ENCODE measurements at places on chromosomes 5 and 9.

DNA sequence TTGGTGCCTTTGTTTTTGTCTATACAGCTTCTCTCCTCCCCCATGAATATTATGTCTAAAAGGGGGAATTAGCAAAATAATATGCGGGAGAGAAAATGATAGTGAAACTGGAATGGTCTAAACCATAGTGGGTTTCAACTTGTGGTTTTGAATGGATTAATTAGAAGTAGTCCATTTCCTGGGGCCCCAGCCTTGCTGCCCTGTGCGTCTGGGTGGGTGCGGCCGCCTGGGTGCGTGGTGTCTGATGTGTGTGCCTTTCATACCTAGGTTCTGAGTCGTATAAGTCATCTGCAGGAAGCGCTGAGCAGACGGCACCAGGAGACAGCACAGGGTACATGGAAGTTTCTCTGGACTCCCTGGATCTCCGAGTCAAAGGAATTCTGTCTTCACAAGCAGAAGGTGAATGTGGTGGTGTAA lies 120.0 kb upstream of the CACNA1B start:
- DNase-seq, result no peak

GRCh38 chr5:72667708-72668107 lies 148.8 kb upstream of the TNPO1 start:
- DNase-seq, result no peak

- DNase-seq, result no peak
These were observed 89.0 kb downstream of the ERBIN start for GRCh38 chr5:66015196-66015960.

- no peak for DNase-seq
These were observed 126.7 kb downstream of the SLC25A46 start for GRCh38 chr5:110865400-110866094.

- no peak for DNase-seq
These were observed 5.8 kb downstream of the CCDC187 start for GRCh38 chr9:136297766-136298735.

GRCh38 chr9:126437268-126437666 lies 110.6 kb downstream of the MVB12B start:
- no peak for DNase-seq

DNA sequence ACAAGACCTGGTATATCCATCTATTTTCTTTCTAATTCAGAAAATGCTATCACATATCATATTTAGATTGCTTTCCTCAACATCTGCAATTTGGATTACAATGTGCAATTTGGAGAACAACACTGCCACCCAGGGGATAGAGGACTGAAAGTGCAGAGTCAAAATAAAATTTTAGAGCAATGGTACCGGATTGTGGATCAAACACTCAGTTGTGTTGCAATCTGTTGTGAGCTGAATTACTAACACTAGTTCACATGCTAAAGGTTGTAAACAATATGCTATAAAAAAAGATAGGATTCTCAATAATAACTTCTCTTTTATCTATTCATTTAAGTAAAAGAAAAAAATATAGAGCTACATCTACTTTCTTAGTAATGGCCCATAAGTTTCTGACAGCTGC lies 11.9 kb upstream of the SRFBP1 start:
- DNase-seq, result peak; percentile 10

DNA sequence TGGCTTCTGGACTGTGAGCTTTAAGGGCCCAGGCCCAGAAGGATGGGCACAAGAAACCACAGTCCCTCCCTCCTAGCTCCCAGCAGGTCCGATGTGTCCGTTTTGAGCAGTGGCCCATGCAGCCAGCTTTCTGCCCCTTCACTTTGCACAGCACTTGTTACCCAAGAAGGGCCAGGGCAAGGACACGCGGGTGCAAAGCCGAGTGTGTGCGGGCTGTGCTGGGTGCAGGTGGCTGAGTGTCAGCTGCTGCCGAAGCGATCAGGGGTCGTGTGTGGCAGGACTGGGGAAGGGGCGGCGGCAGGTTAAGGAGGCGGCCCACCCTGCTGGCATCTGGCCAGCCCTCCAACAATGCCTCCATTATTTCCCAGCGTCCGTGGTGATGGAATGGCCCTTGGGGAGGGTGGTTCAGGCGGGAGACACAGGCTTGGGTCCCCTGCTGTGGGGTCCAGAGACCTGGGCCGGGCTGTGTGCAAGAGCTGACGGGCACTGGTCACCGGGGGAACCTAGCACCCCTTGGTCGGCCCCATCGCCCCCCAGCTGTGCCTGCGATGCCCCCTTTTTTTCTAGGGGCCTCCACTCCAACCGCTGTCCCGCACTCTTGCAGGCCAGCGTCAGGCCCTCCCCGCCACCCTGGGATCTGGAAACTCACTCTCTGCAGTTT lies 653 bp downstream of the LHX3 start:
- no peak for DNase-seq

DNA sequence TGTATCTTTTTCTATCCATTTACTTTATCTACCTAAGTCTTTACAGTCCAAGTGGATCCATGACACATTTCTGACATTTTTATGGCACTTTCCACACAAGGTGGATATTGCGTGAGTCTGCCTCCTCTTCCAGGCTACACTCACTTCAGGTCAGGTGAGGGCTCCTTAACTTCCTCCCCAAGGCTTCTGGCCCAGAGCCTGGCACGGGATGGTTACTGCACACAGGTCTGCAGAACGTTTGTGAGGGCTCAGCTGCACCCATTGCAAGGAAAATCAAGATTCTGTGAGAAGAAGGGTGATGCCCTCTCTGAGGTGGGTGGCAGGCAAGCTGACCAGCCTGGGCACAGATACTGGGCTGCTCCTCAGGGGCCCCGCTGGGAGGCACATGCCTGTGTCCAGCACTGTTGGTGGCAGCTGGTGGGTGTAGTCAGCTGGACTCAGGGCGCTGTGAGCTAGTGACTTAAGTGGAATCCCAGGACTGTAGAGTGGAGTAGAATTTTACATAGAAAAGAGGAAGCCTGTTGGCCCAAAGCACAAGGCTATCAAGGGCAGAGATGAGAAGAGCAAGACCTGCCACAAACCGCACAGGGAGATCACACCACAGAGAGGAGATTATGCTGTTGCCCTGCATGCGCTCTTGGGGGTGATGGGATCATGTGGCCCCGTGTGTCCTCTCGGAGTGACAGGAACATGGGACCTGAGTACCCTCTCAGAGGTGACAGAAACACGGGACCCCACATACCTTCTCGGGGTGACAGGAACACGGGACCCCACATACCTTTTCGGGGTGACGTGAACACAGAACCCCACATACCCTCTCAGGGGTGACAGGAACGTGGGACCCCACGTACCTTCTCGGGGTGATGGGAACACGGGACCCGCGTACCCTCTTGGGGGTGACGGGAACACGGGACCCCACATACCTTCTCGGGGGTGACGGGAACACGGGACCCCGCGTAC lies 21.3 kb downstream of the AHRR start:
- DNase-seq, result no peak

- DNase-seq, result no peak
These were observed 28.8 kb downstream of the FBXO10 start for GRCh38 chr9:37547328-37547878.

GRCh38 chr5:10537624-10538023 lies 26.2 kb upstream of the ANKRD33B start:
- no peak for DNase-seq

- DNase-seq, result peak; percentile 50
These were observed 41.0 kb upstream of the DMRT3 start for GRCh38 chr9:935348-935965.

GRCh38 chr5:110965773-110966581 lies 105.5 kb upstream of the TSLP start:
- DNase-seq, result no peak

GRCh38 chr5:133730346-133730745 lies 118.0 kb upstream of the FSTL4 start:
- DNase-seq, result no peak

DNA sequence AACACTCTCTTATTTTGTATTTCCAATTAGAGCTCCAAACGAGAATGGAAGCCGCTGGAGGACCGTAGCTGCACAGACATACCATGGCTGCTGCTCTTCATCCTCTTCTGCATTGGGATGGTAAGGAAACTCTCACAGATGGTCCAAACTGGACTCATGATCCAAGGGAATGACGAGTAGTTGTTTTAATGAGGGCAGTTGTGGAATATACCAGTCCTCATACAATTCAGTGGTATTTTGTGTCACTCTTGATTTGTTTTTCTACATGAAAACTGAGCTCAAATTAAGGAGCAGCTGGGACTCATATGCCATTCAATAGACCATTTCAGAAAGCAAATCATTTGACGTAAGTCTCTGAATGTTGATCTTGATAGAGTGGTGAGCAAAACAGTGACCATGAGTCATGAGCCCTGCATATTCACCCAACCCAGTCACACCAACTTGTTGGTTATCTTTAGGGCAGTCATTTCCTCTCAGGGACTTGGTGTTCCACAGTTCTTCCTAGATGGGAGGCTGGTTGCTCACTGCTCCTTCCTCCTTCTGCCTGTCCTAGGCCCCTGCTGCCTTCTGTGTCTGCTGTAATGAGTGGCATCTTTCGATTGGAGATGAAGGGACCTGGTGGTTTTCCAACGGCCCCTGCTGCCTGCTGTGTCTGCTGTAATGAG lies 54.9 kb downstream of the SLC44A1 start:
- no peak for DNase-seq

GRCh38 chr9:108956631-108957026 lies 22.4 kb downstream of the ABITRAM start:
- no peak for DNase-seq

DNA sequence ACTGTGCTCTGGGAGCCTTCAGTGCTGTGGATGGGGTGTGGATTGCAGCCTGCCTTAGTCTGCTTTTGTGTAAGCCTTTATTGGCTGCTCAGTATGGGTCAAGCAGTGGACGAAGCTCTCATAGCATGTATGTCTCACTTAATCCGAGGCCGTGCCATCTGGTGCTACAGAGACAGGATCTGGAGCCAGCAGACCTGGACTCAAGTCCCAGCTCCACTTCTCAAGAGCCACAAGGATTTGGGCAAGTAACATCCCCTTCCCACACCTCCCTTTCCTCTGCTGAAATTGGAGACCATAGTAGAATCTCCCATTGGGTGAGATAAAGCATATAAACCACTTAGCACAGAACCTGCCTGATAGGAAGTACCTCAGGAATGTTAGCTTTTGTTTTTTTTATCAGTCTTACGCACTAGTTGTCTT lies 23.4 kb upstream of the LECT2 start:
- no peak for DNase-seq

- no peak for DNase-seq
These were observed 42.8 kb downstream of the SETX start for GRCh38 chr9:132311978-132312377.
